Activated CD8-positive, alpha-beta memory T cell treated with anti-CD3 and anti-CD28 coated beads, Interleukin-2, amount 50 U/mL, for 4 hours (primary cell): ENCODE measurements at places on chromosomes 1 and 21.
A peak's percentile ranks its signal among the peaks of the same experiment; 100 is the strongest.

DNA sequence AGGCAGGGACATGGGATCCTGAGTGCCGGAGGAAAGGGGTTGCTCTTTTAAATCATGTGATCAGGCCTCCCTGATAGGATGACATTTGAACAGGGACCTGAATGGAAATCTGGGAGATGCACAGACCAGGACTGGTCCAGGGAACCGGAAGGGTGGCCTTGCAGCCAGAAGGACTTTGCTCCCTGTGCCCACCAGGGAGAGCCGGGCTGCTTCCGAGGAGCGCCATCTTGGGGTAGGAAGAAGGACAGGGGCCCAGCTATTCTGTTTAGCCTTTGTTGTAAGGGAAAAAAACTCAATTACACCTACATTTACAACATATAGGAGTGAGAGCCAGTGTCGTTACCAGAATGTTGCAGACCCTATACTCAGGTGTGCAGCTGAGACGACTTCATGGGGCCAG lies 5.5 kb downstream of the KLHDC7A start:
- no peak for DNase-seq

- no peak for DNase-seq
These were observed 57.3 kb upstream of the DIRAS3 start for GRCh38 chr1:68107771-68108170.

- DNase-seq = no peak
These were observed 9.8 kb upstream of the FCRL1 start for GRCh38 chr1:157829711-157830110.

DNA sequence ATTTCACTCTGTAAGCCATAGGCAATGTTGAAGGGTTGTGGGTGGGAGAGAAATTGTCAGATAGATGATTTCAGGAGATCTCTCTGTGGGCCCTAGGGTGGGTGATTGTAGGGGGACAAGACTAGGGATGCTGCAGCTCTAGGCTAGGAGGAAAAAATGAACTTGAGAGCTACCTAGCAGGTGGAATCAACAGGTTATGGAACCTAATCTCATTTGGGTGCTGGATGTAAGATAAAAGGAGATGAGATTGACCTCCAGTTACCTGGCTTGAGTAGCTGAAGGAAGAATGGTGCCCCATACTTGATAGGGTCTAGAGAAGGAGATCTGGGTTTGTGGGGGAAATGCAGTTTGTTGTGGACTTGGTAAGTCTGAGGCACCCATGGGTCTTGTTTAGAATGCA lies 396.5 kb downstream of the RRAGC start:
- no peak for DNase-seq

GRCh38 chr1:20051218-20051829 lies 18.7 kb upstream of the PLA2G5 start:
- DNase-seq = no peak

DNA sequence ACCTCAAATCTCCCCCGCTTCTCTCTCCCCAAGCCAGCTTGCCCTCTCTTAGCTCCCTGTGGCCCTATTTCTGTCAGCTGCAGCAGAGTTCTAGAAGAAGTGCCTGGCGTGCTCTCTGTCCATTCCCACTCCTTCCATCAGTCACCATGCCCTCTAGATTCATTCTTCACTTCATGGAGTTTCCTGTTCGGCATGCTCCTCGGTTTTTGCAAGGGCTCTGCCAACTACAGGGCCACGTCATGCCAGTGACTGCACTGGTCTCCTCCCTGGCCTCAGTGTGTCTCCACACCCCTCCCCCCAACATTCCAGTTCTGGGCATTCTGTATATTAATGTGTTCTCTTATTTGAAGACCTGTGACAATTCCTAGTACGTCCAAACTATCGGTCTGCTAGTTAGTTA lies 113.9 kb downstream of the SLC45A1 start:
- DNase-seq = no peak

- DNase-seq = peak; percentile 85
These were observed 2.0 kb downstream of the GFI1 start for GRCh38 chr1:92484472-92485380.

DNA sequence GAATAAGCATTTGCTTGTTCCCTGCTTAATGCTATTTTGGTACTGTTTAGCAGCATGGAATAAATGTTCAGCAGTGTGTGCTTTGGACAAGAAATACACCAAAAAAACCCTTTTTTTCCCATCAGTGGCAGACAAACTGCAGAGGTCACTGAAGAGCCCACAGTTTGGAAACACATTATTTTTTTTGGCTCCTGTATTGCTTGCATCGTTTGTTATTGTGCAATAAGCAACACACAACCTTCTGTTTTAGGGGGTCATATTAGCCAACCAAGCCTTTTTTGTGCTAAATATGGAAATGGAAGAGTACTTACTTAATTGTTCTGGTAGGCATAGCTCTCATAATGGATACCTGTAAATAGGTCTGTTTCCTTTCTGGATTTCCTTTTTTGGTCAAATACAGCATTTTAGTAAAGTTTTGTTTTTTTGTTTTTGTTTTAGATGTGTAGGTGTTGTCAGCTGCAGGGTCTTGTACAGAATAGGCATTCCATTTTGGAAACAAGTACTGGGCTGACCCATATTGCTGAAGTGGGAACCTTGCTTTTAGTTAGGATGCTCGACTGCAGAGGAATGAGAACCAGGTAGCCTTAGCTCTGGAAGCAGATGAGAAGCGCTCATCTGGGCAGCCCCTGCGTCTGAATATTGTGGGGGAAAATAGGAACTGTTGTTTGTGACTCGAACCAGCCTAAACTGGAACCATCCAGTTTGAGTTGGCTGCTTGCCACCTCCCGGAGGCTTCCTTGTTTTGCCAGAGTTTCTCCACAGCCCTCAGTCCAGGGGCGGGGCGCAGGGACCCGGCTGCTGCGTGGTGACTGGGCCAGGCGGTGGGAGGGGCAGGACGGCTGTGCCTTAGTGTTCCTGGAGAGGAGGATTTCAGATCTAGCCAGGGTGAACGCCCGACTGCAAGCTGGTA lies 38.4 kb downstream of the SPEN start:
- DNase-seq = peak; percentile 21

DNA sequence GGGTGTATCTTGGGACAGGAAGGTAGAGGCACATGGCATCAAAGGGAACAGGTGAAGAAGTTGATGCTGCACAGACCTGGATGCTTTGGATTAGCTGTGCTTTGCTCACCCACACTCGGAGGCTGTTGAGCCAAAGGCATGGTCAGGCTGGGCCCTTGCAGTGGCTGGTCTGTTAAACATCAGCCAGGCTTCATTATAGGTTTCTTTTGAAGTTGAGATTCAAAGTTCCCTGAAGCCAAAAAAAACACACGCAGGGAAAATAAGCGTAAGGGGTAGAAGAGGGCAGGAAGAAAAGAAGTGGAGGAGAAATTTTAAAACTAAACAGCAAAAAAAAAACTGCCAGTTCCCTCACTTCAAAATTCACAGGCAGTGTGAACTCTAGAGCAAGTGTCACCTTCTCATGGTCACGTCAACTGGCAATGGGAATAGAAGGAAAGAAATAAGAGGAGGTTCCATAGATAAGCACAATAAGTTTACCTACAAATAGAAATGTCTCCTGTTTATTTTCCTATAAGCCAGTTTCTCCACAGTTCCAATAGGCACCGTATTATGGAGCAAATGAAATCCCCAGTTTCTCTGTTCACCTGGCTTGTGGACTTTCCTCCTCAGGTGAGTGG lies 139.5 kb downstream of the PAPPA2 start:
- DNase-seq = no peak

GRCh38 chr1:214846276-214846675 lies 236.3 kb upstream of the KCNK2 start:
- no peak for DNase-seq

DNA sequence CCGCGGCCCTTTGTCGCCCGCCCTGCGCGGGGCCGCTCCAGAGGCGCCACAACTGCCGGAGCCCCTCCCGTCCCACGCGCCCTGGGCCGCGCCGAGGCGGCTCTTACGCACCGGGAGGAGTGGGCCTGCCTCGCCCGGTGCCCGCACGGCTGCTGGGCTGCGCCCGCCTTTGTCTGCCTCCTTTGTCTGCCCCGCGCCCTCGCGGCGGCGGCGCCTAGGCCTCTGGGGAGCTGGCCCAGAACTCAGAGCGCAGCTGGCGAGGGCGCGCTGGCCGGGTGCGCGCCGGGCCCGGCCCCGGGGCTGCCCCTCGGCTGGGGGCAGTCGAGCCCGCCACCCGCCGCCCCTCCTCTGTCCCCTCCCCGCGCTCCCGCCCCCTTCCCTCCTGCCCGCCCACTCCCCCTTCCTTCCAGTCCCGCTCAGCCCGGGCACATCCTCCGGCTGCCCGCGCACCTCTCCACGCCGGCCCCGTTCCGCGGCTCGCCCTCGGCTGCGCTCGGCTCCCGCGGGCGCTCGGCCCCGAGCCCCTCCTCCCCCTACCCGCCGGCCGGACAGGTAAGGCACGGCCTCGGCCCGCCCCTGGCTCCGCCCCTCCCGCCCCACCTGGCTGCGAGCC lies at the start of gene DRAXIN:
DRAXIN (plus strand) TSS at position 409 of the 613 bp plus-strand sequence. CDS start 14,549 bp downstream, outside the sequence.
- DNase-seq = no peak

DNA sequence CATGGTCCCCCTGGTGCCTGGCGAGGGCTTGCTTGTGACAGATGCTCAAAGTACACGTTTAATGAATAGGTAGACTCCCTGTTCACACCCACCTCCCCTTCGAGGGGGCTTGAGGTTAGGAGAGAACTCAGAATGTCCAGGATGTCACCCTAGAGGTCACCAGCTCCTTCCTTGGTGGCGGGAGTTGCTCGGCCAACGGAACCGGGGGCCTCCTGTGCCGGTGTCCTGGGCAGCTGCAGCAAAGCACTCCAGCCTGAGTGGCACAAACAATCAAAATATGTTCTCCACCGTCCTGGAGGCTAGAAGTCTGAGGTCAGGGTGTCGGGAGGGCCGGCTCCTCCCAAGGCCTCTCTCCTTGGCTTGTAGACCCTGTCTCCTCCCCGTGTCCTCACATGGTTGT lies 71.0 kb downstream of the AJAP1 start:
- DNase-seq = no peak

GRCh38 chr1:157415661-157416060 lies 136.7 kb downstream of the FCRL5 start:
- DNase-seq = no peak

GRCh38 chr1:108556066-108556465 lies 3.8 kb upstream of the EEIG2 start:
- DNase-seq = no peak

- DNase-seq = no peak
These were observed 9.1 kb upstream of the AADACL4 start for GRCh38 chr1:12634696-12635202.

DNA sequence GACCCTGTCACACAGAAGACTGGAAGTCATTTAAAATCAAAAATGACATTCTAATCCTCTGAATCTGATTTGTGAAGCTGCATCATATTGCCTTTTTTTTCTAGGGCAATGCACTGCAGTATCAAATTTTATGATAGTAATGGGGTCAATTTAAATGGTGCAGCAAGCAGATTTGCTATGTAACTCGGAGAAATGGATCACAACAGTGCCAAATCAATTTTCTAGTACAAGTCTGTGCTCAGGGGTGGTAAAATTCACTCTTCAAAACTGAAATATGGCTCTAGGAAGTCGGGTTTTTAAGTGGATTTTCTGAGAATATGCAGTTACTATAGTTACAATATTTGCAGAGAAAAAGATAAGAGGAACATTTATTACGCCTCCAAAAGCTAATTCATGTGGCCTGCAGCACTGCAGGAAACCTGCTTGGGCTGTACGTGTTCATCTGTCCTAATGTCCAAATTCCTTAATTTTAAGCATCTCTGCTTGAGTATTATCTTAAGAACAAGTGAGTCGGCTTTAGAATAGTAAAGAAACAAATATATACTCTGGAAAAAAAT lies 31.5 kb downstream of the HLCS start:
- DNase-seq = no peak

DNA sequence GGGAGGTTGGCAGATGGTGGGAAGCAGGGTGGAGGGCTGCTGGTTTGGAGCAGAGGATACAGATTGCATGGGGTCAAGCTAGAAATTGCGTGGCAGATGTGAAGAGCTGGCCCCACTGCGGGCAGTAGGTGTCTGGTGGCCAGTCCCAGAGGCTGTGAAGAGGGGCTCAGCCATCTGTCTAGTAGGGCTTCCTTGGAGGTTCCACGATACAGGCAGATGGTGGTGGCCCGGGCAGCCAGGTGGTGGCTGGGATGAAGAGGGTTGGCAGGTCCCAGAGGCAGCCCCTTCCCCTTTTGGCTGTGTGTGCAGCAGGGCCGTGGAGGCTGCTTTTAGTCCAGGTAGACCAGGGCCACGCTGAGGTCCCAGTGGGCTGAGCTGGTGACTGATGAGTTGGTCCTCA lies 16.6 kb downstream of the PSEN2 start:
- DNase-seq = no peak

GRCh38 chr1:52253421-52253820 lies 111.5 kb downstream of the ZFYVE9 start:
- DNase-seq = no peak

- DNase-seq = no peak
These were observed 123.8 kb downstream of the OSBPL9 start for GRCh38 chr1:51740652-51741051.

GRCh38 chr1:165344198-165344597 lies 12.3 kb downstream of the LMX1A start:
- DNase-seq = no peak

GRCh38 chr1:67097305-67097704 lies 37.5 kb downstream of the C1orf141 start:
- no peak for DNase-seq

- DNase-seq = no peak
These were observed 46.9 kb upstream of the GNG12 start for GRCh38 chr1:67880056-67880601.

DNA sequence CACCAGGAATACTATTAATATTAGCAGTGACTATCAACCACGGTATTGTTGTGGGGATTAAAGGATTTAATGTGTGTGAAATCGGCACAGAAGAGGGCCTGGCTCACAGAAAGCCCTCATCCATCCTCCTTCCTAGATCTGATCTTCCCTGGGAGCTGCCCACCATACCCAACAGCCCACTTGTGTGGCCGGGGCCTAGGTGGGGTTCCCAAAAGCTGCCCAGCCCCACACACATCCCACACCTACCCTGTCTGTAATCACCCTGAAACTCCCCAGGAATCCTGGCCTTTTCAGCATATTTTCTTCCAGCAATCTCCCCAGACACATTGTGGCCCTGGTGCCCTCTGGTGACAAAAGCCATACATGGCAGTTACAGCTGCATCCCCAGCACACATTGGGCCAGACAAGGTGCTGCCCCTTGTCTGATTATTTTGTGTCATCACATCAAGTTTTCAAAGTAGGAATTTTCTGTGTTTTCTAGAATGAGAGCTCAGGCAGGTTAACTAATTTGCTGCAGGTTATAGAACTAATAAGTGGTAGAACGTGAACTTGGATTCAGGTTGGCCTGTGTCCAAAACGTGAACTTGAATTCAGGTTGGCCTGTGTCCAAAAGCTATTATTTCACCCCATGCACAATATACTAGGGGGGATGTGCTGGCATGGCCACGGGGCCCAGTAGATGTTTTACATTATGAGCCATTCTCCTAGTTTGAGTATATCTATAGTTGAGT lies 5.3 kb upstream of the SLC6A9 start:
- DNase-seq = peak; percentile 66

GRCh38 chr1:229007701-229008100 lies 263.2 kb upstream of the RAB4A start:
- no peak for DNase-seq
